ENCODE measurements at places on chromosomes 7 and 10.
A peak's percentile ranks its signal among the peaks of the same experiment; 100 is the strongest.

- DNase-seq: peak; percentile 69
These were observed 58.4 kb upstream of the MACROH2A2 start for GRCh38 chr10:69994262-69994661.

DNA sequence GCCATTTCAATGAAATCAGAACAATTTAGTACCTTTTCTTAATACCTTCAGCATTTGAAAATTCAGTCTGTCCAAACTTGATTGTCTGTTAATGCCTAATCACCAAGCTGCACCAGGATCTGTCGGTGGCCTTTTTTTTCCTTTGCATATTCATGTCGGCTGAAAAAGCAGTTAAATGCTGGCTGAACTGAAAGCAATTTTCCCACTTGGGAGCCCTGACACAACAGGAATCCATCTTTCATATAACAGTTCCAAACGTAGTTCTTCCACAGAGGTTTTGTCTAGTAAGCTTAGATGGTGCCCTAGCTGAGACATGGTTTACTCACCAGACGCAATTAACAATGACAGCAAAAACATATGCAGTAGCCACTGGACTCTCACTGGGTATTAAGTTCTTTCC lies 83.6 kb upstream of the CHCHD3 start:
- DNase-seq: no peak

GRCh38 chr7:75924256-75924655 lies 9.3 kb downstream of the POR start:
- DNase-seq: no peak

DNA sequence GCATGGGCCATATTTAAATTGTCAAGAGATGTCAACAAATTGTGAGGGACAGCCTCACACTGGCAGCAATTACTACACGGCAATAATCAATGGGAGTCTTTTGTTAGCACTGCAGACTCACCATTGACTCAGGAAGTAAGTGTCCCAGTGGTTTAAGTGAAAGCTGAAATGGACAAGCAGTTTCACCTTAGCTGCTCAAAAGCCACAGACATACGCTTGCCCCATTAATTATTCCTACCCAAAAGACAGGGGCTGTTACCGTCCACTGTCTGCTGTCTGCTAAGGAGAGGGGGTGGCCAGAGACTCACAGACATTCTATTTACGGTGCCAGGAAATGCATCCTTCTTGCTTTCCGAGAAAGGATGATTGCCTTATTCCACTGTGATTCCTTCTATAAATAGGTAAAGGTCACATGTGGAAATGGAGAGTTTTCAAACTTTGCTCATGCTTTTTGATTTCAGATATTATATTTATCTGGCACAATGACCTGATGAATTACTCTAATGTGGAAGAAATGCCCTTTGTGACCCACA lies 309.7 kb upstream of the NFE2L3 start:
- no peak for DNase-seq

- no peak for DNase-seq
These were observed 92.7 kb downstream of the CREB5 start for GRCh38 chr7:28505014-28505413.

- DNase-seq: no peak
These were observed 54.4 kb downstream of the MYPN start for GRCh38 chr10:68163735-68164134.

- no peak for DNase-seq
These were observed 7.3 kb downstream of the AGFG2 start for GRCh38 chr7:100546129-100546925.

GRCh38 chr10:79502561-79503309 lies 9.6 kb upstream of the EIF5AL1 start:
- DNase-seq: no peak

- DNase-seq: peak; percentile 38
These were observed 121.3 kb downstream of the MYL10 start for GRCh38 chr7:101507791-101508252.

DNA sequence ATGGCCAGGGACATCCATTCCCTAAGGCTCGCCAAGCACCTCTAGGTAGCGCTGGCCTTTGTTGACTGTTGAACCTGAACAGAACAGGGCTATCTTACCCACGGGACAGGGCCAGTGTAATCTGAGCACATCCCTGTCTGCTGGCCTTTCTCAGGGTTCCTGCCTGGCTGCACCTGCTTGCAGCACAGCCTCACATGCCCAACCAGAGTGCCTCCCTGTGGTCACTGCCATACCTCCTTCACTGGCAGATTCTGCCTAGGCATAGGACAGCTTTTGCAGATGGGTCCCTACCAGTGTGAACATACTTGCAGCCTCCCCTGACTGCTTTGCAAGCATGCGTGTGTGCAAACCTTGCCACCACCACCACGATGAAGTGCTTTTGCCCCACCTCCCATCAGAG lies 15.8 kb upstream of the LIPN start:
- no peak for DNase-seq

DNA sequence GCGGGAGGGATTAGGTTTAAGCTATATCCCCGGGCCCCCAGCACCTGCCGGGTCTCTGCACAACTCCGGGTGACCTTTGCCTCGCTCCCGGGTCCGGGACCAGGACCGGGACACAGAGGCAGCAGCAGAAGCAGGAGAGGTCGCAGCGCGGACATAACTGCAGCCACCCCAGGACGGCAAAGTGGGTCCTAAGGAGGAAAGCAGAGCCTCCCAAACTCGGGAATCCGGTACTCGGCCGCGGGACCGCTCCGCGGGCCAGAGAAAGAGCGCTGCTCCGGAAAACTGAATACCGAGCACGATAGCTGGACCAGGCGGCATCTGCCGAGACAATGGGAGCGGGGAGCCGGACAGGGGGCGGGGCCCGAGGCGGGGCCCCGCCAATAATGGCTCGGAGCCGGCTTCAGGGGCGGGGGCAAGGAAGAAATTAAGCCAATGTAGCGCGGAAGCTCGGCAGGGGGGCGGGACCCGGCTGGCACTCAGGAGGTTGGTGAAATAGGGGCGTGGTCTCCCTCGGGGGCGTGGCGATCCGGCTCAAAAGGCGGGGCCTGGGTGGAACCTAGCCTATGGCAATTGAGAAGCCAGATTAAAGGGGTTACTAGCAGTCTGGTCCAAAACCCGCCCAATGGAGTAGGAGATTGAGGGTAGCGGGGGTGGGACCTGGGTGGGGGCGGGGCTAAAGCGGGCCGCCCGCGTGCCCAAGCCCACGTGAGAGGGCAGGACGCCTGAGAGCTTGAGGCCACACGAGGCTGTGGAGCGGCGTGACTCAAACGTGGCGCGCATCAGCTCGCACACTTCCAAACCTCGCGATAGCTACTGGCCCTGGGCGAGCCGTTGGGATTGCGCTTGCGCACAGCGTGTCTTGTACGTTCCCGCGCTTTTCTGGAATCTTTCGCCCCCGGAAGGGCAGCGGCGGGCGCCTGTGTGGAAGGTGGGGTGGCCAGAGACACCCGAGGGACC lies at the start of the genes GPC2 and STAG3:
Gene GPC2, minus strand, starts transcription at position 337 of the 957 bp plus-strand sequence. Its CDS starts 182 bp downstream, at position 155.
Gene STAG3, plus strand, starts transcription at position 874 of the 957 bp plus-strand sequence. CDS start 2,639 bp downstream, outside the sequence.
- peak; percentile 95 for DNase-seq

GRCh38 chr7:154493594-154493993 lies 441.4 kb downstream of the DPP6 start:
- DNase-seq: no peak

DNA sequence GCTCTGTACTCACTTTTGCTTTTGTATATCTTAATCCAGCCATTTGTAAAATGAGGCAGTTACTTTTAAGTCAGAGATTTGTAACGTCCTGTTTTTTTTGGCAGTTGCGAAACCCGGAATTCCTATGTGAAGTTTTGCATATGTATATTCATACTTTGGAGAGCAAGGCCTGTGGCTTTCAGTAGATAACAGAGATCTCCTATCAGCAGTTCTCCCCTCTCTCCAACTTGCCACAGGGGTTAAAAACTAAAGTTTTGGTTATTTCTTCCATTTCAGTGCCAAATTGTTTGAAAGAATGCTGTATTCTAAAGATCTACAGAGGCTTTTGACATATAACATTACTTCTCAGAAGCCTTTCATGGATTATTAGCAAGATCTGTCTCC lies 102.4 kb downstream of the EXOC4 start:
- DNase-seq: no peak

DNA sequence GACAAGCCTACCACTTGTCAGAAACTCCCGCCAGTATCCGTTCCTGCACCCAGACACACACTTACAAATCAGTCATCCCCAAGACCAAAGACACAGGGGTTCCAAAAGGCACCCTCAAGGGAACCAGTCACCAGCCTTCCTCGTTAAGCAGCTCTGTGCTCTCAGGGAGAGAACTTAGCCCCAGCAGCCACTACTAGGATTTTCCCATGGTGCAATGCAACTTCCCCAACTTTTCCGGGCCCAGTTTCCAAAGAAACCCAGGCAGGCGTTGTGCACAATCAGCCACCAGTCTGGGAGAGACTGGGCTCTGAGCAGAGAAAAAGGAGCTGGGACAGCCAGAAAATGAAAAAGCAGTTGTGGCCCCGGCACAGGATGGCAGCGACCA lies 1.2 kb downstream of the DLG5 start:
- peak; percentile 50 for DNase-seq

- DNase-seq: peak; percentile 68
These were observed 32.9 kb downstream of the SHTN1 start for GRCh38 chr10:116972131-116972530.

DNA sequence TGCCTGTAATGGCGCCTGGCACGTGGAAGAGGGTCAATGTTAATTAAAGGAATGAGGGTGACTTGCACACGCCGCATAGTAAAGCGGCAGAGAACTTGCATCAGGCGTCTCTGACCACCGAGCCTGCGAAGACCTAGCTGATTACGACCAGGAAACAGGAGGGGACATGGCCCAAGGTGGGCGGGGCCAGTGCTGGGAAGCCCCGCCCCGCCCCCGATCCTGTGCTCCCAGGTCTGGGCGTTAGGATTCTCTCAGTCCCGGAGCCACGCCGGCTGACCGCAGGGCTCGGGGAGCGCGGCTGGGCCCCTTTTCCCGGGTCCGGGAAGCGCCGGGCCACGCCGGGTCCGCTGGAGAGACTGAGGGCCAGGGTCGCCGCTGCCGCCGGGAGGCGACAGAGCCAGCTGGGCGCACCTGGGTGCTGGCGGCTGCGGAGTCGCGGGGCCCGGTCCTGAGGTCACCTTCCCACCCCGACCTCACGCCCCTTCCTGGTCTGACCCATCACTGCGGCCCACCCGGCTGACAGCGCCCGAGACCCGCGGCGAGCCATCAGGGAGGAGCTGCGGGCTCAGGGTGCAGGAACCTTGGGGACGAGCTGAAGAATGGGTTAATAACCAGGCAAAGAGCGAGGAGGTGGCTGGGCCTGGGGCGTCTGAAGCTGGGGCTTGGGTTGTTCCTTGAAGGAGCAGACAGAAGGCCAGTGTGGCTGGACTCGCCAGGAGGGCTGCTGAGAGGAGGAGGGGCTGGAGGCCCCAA lies 23.0 kb upstream of the GRID1 start:
- DNase-seq: no peak

- DNase-seq: peak; percentile 22
These were observed 1.0 kb downstream of the SYPL1 start for GRCh38 chr7:106110885-106111654.

- peak; percentile 27 for DNase-seq
These were observed 22.8 kb downstream of the FAM107B start for GRCh38 chr10:14751921-14752320.

- DNase-seq: no peak
These were observed 14.5 kb upstream of the PAX2 start for GRCh38 chr10:100730725-100731406.

DNA sequence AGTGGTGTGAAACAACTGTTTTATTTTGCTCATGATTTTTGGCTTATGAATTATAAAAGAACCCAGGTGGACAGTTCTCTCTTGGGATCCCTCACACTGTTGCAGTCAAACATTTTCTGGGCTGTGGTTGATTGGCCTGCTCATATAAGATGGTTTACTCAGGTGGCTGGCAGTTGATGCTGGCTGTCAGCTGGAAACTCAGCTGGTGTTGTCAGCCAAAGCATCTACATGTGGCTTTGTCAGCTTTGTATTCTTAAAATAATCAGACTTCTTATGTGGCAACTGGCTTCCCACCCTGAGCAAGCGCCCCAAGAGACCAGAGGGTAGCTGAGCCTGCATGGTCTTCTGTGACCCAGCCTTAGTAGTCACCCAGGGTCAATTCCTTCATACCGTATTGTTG lies 534.7 kb downstream of the NRG3 start:
- DNase-seq: no peak

GRCh38 chr10:113704637-113705343 lies 25.1 kb downstream of the CASP7 start:
- DNase-seq: peak; percentile 78

DNA sequence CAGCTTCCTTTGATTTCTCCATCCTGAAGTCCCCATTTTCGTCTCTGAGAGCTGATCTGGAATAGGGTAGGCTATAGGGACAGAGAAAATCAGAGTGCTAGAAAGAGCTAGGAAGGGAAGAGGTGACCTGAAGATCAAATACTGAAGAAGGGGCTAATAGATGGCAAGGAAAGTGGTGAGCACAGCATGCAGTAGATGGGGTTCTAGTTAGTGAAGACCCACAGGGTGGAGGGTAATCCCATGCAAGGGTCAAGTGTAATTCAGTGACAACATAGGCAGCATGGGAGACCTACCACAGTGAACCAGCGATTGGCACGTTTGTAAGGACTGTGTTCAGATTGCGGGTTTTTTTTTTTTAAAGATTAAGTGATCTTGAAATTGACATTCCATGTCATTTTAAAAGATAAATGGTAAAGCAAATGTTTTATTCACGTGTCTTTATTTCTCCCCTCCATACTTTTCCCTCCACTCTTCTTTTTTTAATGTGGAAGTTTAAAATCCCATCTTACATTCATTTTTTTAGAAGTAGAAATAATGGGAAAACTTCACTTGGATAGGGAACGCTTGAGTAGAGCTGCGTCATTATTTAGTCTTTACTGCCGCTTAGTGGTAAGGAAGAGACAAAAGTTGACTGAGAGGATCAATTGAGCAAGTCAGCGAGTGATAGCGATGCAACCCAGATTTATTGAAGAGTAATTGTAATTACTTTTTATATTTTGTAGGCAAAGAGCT lies 21.0 kb upstream of the ABI1 start:
- peak; percentile 85 for DNase-seq

GRCh38 chr10:52447931-52448353 lies 133.9 kb downstream of the DKK1 start:
- no peak for DNase-seq

DNA sequence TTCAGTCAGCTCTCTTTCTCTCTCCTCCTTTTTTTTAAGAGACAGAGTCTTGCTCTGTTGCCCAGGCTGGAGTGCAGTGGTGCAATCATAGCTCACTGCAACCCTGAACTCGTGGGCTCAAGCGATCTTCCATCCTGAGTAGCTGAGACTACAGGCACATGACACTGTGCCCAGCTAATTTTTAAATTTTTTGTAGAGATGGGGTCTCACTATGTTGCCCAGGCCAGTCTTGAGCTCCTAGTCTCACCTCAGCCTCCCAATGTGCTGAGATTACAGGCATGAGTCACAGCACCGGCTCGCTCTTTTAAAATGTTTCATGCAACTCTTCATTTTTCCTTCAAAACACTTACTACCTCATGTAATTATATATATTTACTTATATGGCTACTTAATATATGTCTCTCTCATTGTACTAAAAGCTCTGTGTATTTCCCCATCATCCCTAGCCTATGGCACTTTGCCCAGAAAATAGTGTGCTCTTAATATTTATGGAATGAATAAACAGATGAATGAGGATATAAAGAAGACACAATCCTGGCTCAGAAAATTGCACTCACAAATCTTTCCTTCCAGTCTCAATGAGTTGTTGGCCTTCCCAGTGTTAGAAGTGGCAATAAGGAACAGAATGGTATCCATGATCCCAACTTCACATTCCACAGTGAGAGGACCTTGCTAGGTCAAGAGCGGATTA lies 33.9 kb downstream of the EBLN1 start:
- DNase-seq: no peak

All from Ammon's horn (tissue), 1 donor.